ENCODE measurements at places on chromosomes 1 and 21.

DNA sequence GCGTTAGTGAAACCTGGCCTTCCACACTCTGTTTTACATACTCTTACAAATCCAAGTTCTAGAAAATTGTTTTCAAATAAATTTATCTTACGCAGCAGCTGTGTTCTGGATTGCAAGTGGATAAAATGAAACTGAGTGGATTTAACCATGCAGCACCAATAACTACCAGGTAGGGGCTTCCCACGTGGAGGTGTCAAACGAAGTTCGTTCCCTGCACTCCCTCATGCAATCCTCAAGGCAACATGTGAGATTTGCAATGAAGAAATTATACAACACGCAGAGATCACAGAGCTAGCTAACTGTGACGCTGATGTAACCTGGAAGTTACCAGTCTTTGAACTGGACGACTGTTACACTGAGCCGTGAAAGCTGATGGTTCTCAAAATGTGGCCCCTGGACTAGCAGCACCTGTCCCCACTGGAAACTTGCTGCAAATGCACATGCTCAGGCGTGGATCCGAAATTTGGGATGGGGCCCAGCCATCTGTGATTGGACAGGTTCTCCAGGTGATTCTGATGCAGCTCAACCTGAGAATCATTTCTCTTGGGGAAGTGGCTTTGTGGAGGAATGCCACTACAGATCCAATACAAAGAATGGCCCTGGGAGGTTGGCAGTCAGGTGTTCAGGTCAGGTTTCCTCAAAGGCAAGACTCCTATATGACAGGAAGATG is 36.3 kb downstream of the RSPH1 start:
- DNase-seq: no peak

GRCh38 chr21:36089946-36090345 is 20.1 kb downstream of the CBR1 start:
- DNase-seq: no peak

DNA sequence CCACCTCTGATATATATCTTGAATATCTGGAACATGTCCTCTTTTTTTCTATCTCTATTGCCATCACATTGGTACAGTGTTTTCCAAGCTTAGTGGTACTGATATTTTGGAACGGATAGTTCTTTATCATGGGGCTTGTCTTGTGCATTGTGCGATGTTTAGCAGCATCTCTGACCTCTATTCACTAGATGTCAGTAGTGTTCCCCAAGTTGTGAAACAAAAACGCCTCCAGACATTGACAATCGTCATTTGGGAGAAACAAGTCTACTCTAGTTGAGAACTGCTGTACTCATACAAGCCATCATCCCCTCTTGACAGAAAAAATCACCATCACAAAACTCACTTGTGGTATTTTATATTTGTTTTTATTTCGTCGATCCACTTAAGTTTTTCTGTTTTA is 79.7 kb upstream of the CHODL start:
- DNase-seq: no peak

DNA sequence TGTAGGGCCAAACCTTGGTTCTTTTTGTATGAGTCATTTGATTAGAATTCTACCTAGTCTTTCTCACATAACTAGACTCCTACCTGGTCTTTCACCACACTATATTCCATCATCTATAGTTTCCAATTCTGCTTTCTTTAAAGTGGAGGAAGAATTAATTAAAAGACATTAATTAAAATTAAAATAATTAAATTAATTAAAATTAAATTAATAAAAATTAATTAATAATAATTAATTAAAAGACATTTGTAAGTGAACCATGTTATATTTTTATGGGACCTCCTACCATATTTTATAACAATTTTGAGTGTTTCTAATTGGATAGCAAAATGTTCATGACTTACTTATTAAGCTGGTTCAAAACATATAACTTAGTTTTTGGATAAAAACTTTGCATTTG is 77.4 kb downstream of the CCDC18 start:
- no peak for DNase-seq
